ENCODE measurements at places on chromosomes 13 and 19.

GRCh38 chr13:63389756-63390155, 1974.1 kb upstream of the PCDH20 start:
- no peak for DNase-seq

- no peak for DNase-seq
Observed at GRCh38 chr13:50123002-50123401, 107.8 kb downstream of the KCNRG start.

DNA sequence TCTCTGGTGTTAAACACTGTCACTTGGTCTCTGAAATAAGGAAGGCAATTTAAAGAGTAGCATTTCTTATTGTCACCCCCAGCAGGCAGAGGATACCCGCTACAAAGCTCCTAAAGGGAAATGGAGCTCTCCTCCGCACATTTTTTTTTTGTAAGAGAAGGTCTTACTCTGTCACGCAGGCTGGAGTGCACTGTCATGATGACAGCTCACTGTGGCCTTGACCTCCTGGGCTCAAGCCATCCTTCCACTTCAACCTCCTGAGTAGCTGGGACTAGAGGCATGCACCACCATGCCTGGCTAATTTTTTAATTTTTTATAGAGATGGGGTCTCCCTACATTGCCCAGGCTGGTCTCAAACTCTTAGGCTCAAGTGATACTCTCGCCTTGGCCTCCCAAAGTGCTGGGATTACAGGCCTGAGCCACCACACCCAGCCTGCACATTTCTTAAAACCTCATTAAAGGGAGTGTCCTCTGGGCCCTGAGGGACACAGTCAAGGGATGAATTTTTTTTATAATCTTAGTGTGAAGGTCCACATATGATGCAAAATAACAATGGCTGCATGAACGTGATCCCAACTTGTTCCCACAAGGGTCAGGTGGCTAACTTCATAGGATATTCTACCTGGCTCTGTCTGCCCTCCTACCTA, 32.1 kb downstream of the SLC25A30 start:
- DNase-seq: no peak

DNA sequence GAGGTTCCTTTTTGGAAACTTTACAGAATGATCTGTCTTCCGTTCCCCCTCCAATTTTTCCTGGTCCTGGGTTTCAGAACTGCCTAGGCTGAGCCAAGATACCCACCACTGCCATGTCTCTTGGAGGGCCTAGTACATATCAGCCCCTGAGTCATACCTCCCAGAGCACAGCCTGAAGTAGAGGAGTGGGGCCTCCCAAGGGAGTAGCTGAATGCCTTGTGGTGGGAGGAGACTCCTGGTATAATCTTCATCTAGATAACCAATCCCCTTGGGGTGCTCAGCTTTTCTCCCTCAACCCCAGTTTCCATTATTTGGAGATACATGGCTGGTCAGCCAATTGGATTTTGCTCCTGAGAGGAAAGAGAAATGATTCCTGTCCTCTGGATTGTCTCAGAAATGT, 30.3 kb downstream of the ZNF763 start:
- DNase-seq: no peak

- DNase-seq: no peak
Observed at GRCh38 chr19:16837035-16837362, 7.8 kb downstream of the SIN3B start.

GRCh38 chr19:53896682-53897081, 12.4 kb upstream of the CACNG7 start:
- no peak for DNase-seq

GRCh38 chr19:18293642-18294466, 12.4 kb upstream of the JUND start:
- no peak for DNase-seq

DNA sequence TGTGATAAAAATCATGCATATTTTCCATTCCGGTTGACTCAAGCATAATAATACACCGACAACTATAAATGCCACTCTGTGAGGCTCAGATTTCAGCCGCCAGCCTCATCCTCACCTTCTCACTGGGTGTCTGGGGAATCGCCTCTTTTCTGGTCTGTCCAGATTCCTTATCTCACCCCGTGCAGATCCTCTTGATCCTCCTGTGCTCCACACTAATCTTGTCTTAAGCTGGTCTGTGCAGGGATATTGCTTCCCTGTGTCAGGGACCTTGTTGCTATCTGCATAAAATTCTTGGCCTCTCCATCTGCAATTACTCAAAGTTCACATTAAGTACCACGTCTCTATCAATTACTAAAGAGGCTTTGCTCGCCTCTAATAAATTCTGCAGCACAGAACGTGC, 116.6 kb upstream of the SPACA7 start:
- DNase-seq: no peak

DNA sequence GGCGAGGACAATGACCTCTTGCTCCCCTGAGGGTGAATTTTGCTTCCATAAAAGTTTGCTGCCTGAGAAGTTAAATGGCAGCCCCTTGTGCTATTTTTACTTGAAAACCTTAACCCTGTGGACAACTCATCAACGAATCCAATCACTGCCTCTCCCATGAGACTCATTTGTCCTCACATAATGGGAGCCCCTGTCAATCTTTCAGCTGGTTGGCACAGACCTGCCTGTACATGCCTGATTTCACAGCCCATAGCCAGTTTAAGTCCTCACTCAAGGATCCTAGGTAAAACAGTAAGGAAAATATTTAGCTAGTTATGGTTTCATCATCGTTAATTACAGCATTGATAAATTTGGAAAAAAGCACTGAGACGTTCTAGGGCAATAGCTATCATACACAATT, 207.4 kb downstream of the NHLRC3 start:
- DNase-seq: no peak

DNA sequence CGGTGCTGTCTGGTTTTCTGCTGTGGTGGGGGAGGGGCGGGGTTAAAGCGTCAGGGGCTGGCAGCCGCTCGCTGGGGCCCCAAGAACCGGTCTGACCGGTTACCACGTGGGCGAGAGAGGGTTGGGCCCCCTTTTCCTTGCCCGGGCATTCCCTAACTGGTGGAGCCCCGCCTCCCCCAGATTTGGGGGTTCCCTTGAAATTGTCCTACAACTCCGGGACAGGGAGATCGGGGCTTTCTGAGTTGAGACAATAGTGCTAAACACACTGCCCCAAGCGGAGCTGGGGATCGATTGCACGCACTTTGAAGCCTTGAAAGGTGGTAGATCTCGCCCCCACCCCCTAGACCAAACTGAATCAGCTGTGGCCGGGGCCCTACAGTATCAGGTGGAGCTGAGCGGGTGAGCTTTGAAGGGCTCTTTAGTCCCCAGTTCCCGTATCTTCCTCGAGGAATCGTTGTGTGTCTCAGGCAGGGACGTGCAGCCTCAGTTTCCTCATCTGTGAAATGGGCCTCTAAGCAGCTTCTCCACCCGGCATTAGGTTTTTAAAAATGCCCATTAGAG, 4.8 kb downstream of the IER2 start:
- peak; percentile 66 for DNase-seq

DNA sequence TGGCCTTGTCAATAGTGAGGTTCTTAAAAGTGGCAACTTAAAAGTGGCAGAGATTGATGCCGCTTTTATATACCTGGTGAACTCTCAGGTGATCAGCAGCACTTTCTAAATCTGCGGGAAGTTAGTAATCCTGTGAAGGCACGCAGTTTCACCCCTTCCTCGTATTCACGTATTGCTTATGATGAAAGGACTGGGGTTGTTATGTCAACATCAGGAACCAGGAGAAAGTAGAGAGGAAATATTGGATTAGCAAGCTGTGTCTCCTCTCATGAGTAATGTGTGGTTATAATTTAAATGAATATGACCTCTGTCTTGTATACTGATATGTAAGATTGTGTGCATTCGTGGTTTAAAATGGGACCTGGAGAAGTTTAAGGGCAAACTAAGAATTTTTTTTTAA, 544.6 kb downstream of the SLITRK6 start:
- no peak for DNase-seq

- DNase-seq: no peak
Observed at GRCh38 chr13:43758834-43759233, 27.9 kb downstream of the ENOX1 start.

GRCh38 chr13:66362485-66362884, 867.7 kb downstream of the PCDH9 start:
- DNase-seq: no peak

DNA sequence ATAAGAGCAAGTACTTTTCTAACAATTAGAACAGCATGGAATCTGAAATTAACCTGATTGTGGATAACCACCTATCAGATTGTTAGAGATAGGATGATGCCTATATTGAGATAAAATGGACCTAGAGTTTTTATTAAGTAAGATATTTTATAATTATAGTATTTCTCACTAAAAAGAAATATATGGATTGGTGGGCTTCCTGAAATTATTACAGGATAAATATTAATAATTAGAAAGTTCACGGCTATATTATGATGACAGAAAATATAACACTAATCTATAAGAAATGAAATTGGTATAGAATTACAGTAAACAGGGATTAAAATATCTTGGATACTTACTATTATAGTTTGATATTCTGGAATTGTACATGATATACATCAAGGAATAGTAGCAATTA, 378.0 kb upstream of the SPRY2 start:
- no peak for DNase-seq

GRCh38 chr13:113393226-113393562, 29.3 kb upstream of the GRTP1 start:
- no peak for DNase-seq

DNA sequence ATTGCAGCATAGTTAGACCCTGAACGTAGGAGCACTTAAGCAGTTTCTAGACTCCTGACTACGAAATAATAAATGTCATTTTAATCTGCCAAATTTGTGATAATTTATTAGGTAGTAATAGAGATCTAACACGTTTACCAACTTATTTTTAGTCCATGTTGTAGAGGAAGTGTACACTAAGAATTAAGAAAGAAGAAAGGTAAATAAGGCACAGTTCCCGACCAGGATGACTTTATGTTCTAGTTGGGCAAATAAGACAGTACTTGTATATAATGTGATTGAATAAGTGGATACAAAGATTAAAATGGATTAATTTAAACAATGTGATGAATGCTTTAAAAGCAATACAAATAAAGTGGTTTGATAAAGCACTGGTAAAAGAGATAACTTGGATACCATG, 1306.2 kb upstream of the PCDH20 start:
- no peak for DNase-seq

GRCh38 chr19:45130236-45130635, 30.5 kb downstream of the NKPD1 start:
- DNase-seq: no peak

GRCh38 chr13:35471706-35472322, 4.7 kb downstream of the MAB21L1 start:
- no peak for DNase-seq

GRCh38 chr19:4042731-4043082, 24.0 kb downstream of the ZBTB7A start:
- no peak for DNase-seq

- DNase-seq: no peak
Observed at GRCh38 chr19:12527034-12527836, 24.0 kb downstream of the ZNF564 start.

- no peak for DNase-seq
Observed at GRCh38 chr19:678791-679388, 2.7 kb downstream of the FSTL3 start.

GRCh38 chr19:58181902-58182576, 822 bp upstream of the ZNF274 start:
- DNase-seq: peak; percentile 5

DNA sequence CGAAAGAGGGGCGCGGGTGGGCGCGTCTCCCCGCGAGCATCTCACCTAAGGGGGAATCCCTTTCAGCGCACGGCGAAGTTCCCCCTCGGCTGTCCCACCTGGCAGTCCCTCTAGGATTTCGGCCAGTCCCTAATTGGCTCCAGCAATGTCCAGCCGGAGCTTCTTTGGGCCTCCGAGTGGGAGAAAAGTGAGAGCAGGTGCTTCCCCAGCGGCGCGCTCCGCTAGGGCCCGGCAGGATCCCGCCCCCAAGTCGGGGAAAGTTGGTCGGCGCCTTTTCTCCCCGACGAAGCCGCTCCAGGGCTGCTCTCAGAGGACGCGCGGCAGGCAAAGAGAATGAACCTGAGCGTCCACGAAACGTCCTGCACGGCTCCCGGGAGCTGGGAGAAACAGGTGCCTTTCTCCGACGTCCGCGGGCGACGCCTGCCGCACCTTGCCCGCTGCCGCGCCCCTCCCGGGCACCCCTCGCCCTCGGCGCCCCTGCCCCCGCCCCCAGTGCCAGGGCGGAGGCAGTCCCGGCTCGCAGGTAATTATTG, 366 bp upstream of the KL start:
- no peak for DNase-seq

DNA sequence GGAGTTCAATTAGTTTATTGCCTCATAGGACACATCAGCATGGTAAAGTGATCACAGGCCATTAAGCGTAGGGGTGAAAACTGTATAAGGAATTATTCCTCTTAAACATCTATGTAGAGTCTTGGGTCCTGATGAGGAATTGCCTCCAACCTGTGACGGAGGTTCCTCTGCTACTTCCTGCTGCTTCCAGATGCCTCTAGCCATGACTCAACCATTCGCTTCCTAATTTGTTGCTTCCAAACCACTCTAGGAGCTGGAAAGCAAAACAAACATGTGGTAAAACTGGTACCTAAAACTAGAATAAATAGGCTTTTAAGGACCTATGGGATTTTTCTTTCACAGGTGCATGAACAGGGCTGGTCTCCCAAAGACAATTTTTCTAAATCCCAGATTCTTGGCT, 253.8 kb downstream of the KLF12 start:
- no peak for DNase-seq

GRCh38 chr19:1355568-1356507, 27.9 kb upstream of the NDUFS7 start:
- no peak for DNase-seq

GRCh38 chr19:16095071-16095571, 16.6 kb upstream of the RAB8A start:
- no peak for DNase-seq

GRCh38 chr13:33636955-33637670, 180.8 kb upstream of the RFC3 start:
- no peak for DNase-seq

DNA sequence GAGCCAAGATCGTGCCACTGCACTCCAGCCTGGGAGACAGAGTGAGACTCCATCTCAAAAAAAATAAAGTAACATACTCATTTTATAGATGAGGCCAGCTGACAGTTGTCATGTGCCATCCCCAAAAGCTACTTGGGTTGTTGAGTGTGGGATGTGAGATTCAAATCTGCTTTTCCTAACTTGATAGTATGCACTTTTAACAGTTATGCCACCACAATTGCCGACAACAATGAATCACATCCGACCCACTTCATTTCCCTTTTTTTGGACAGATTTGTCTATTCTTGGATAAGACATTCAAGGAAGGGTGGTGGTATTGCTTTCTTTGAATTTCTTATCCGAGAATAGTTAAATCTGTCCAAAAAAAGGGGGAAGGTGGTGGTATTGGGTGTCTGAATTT, 16.3 kb upstream of the DNMT1 start:
- DNase-seq: no peak

- peak; percentile 31 for DNase-seq
Observed at GRCh38 chr19:41872775-41873647, 4.1 kb upstream of the CD79A start.

DNA sequence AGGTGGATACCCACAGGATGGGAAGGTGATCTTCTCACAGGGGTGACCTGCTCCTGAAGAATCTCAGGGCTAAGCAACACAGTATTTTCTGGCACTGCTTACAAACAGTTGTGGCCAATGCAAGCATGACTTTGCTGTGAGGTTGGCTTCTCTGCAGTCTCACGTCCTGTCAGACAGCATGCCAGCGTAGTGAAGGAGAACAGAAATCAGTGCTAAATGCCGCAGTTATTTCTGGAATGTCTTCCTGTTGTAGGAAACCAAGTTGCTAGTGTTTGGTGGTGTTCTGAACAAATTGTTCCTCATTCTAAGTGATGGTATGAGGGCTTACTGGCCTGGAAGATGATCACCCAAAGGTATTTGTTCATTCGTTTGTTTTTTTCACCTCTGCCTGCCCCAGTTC, 320.1 kb downstream of the MTUS2 start:
- no peak for DNase-seq
